Cardiac fibroblast (primary cell): ENCODE measurements at places on chromosomes 3 and 15.

DNA sequence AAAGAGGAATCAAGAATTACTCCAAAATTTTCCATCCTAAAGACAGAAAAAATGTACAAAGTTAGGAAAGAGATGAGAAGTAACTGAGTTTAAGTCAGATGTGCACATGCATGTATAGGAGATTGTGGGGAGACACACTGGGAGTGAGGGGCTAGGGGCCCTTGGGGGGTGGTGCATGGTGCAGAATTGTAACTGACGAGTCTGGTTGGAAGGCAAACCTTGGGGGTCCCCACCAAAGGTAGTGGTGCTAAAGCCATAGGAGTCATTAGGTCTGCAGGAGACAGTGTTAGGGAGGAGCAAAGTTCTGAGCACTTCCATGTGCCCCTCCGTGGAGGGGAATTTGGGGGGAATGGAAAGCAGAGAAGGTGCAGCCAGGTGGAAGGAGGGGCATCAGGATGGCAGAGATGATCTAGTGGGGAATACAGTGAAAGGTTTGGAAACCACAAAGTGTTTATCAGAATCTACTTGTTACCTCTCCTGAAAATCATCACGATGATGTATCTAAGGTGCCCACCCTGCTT is 37.5 kb upstream of the EPHB1 start:
- no peak for DNase-seq

- no peak for DNase-seq
Observed at GRCh38 chr15:82710208-82710555, 507 bp upstream of the AP3B2 start.

GRCh38 chr3:126370606-126371005 is 13.4 kb upstream of the KLF15 start:
- no peak for DNase-seq

- DNase-seq = no peak
Observed at GRCh38 chr3:138908846-138909245, 38.1 kb downstream of the FOXL2 start.

DNA sequence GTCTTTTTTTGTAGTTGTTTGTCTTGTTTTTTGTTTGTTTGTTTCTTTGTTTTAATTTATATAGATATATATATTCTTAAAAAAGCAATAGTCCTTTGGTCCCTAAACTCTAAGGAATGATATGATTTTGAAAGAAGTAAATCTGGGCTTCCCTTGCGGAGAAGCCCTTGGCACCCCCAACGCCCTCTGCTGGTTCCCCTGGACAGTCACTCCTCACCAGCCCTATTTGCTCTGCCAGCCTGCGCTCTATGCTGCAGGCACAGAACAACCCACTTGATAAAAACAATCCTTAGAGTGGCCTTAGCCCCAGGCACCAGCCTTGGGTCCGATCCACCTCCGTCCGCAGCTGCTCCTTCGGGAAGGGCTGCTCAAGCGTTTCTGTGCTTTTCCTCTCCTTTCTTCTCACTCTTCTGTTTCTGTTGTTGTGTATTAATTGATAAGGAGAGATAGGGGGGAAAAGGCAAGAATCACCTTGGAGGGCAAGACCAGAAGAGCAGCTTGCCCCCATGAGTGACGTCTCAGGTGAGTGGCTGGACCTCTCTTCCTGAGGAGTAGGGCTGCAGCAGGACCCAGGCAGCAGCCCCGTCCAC is 13.7 kb upstream of the PARP6 start:
- DNase-seq = peak; percentile 48

DNA sequence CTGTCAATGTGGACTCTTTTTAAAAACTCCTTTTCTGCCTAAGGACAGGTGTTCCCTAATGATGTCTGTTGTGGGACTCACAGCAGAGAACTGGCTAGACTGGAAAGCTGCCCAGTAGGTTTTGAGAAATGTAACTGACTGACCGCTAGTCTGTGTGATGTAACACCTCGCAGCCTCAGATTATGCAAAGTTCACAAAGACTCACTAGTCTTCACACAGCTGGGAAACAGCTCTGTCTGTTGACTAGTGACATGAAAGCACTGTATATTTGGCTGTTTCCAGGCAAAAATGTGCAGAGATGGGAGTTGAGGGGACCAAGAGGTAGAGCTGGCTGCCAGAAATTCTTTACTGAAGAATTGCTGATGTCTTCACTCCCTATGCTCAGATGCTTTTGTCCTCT is 10.3 kb downstream of the PDZRN3 start:
- DNase-seq = peak; percentile 96

GRCh38 chr3:70816346-70816745 is 503.9 kb upstream of the MDFIC2 start:
- no peak for DNase-seq

GRCh38 chr3:140911822-140912221 is 29.8 kb upstream of the SLC25A36 start:
- no peak for DNase-seq

DNA sequence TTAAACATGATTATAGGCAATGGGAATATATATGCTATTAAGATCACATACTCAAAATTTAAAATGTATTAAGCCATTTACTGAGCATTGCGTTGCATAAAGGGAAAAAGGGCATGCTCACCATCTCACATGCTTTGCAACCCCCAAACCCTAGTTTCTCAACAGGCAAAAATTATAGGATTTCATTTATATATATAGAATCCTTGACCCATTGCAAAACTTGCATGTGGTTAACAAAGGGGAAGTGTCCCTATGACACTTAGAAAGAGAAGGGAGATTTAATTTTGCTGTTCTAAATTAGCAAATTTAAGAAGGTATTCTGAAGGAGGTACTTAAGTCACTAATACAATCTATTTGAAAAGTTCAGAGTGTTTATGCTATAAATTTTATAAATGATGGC is 837.8 kb downstream of the DIPK2A start:
- no peak for DNase-seq

GRCh38 chr3:124395584-124396338 is 334.5 kb upstream of the UMPS start:
- DNase-seq = peak; percentile 11

GRCh38 chr3:138043266-138044029 is 33.5 kb downstream of the CLDN18 start:
- peak; percentile 82 for DNase-seq

DNA sequence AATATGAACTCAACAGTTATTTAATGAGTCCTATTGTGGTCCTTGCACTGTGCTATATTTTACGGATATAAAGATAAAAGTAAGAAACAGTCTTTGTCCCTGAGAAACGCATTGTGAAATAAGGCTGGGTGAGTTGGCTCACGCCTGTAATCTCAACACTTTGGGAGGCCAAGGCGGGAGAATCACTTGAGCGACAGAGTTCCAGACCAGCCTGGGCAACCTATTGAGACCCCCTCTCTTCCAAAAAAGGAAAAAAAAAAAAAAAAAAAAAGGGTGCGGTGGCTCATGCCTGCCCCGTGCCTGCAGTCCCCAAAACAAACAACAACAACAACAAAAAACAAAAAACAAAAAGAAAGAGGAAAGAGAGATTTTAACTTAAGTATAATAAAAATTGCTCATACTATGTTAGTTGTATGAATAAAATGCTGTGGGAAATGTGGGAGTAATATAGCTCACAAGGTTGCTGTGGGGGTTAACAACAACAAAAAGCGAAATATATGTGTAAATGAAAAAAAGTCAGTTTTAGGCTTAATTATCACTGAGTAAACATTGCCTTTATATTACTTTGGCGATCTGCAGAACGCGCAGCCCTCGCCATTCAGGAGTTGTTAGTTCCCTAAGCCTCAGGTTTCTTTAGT is 461 bp upstream of the FNDC3B start:
- DNase-seq = peak; percentile 68

- no peak for DNase-seq
Observed at GRCh38 chr15:67194171-67195114, 60.0 kb downstream of the AAGAB start.

DNA sequence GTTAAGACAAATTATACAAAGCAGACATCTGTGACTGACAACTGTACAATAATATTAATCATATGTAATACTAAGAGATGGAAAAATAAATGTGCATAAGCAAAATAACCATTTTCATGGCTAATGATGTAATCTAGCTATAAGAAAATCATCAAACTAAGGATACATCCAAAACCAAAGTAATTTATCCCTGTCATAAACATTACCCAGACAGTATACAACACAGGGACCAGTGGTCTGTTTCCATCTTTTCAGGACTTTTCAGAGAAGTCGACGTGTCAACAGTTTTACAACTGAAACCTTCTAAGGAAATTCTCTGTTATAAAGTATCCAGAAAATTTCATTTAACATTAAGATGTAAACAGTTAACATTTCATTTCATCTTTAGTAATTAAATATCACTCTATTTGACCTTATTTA is 11.0 kb downstream of the THBS1 start:
- no peak for DNase-seq

DNA sequence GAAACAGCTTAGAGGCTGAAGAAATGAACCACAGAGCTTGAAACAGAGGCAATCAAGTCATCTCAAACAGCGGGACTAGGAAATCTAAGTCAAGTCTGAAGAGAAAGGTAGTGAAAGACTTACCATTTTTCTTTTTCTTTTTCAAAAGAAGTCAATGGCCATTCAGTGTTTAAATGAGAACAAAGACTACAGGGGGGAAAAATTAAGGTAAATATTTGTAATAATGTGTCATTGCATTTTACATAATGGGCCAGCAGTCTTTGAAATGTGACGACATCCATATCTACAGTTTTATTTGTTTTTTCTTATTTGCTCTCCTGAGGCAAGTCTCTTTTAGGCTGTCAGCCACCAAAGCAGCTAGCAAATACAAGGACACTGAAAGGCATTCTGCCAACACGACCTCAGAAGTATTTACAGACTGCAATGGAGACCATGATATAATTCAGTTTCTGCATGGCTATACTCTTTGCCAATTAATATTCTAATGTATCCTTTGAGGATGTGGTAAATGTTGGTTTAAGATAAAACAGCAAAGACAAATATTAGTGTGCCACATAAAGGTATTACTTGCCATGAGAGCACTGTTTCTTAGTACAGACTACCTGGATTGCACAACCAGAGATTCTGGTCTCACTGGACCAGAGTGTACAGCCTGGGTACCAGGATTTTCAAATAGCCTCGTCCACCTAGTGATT is 307.0 kb upstream of the THBS1 start:
- DNase-seq = peak; percentile 54

DNA sequence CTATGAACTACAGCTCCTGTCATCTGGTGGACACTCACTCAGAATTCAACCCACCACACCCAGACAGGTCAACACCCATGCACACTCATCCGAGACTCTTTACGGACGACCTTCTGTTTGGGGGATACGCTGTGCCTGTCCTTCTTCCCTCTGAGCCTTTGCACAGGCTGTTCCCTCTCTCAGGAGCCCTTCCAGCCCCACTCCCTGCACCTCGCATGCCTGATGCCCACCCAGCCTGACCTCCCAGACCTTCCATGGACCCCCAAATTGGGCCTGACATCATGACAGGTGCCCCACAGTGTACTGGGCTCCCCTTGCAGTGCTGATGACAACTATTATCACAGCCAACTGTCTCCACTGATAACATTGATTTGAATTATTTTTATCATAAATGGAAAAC is 135.8 kb downstream of the NSMCE3 start:
- DNase-seq = no peak

DNA sequence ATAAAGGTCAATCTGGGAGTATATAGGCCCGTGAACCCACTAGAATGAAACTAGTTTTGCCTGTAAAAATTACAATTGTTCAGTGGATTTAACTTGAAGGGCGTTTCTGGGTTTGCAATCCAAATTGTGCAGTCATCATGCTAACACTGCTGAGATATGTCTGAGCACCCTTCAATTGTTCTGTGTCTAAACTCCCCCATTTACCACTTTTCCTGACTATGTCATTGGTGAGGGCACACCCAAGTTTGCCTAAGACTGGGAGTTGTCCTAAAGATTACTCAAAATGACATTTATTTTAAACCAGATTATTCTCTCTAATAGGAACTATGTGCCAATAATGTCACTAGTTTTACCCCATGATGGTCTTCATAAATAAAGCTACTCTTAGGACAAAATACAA is 54.6 kb downstream of the EMC4 start:
- peak; percentile 52 for DNase-seq
